ENCODE measurements at places on chromosomes 5 and 9. TPM values are rescaled to one million over a fixed set of nuclear protein-coding genes. Genes with fewer than 3 reads are reported as not detected.

DNA sequence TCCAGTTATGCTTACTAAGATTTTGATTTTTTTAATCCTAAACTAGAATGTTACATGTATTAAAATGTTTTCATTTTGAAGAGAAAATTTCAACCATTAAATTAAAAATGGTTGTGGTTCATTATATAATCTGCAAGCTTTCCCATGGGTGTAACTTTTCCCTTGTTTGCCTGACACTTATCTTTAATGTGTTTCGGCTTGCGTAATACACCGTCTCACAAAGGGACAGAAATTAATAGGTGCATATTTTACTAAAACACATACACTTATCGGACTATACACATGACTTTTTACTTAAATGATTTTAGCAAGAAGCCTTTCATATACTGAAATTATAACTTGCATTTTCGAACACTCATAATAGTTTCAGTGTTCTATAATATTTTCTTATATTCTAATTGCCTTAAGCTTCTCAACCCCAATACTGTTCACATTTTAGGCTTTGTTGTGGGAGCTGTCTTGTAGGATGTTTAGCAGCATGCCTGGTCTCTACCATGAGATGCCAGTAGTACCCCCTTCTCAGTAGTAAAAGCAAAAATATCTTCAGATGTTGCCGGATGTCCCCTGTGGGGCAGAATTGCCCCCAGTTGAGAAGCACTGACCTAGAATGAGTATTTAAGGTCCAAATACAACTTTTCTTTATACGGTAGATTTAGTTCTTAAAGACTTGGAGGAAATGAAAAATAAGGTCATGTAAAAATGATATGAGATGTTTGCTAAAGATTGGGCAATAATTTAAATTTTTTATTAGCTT lies 28.6 kb downstream of the UGCG start:
- H3K36me3 ChIP-seq = peaks cover 20% of the 10 kb centered on the region
- H3K27me3 ChIP-seq = no peaks in the 10 kb centered on the region
- H3K4me3 ChIP-seq = no peak overlapping the region
- no peak overlapping the region for H3K27ac ChIP-seq

DNA sequence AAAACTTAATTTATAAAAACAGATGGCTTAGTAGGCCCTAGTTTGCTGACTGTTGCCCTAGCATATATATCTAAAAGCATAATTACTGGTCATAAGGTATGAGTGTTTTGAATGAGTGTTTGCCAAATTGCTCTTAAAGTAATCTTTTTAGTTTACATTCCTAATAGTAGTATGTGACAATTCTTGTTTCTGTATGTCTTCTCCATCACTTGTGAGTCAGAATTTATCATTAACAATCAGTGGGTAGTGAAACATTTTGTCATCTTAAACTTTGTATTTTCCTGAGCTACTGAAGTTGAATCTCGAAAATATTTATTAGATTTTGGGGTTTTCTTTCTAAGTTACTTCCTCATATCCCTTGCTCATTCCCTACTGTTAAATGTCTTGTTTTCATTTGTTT lies 49.6 kb downstream of the APC start:
- H3K36me3 ChIP-seq = no peaks in the 10 kb centered on the region
- no peaks in the 10 kb centered on the region for H3K4me1 ChIP-seq
- DNase-seq = no peak
- H3K27me3 ChIP-seq = no peaks in the 10 kb centered on the region
- no peak overlapping the region for H3K4me3 ChIP-seq
- no peak overlapping the region for H3K27ac ChIP-seq

DNA sequence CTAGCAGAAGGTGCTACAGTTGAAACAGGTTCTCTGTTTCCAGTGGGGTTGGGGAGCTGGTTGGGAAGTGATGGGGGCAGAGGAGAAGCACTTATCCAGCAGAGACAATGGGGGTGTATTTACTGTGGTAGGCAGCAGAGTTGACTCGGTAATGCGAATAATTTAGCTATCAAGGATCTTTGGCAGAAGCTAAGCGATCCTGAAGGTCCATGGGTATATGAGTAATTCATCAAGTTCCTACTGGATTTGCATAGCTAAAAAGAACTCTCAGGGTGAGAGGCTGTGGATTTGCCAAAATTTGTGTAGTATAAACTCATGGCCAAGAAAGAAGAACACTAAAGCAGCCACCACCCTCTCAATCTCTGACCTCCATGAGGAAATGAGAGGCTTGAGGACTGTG lies 61.2 kb upstream of the EGFLAM start:
- no peak overlapping the region for H3K27ac ChIP-seq
- no peaks in the 10 kb centered on the region for H3K4me1 ChIP-seq
- no peak for DNase-seq
- no peaks in the 10 kb centered on the region for H3K36me3 ChIP-seq
- no peak overlapping the region for H3K4me3 ChIP-seq
- H3K27me3 ChIP-seq = peaks cover 7% of the 10 kb centered on the region

DNA sequence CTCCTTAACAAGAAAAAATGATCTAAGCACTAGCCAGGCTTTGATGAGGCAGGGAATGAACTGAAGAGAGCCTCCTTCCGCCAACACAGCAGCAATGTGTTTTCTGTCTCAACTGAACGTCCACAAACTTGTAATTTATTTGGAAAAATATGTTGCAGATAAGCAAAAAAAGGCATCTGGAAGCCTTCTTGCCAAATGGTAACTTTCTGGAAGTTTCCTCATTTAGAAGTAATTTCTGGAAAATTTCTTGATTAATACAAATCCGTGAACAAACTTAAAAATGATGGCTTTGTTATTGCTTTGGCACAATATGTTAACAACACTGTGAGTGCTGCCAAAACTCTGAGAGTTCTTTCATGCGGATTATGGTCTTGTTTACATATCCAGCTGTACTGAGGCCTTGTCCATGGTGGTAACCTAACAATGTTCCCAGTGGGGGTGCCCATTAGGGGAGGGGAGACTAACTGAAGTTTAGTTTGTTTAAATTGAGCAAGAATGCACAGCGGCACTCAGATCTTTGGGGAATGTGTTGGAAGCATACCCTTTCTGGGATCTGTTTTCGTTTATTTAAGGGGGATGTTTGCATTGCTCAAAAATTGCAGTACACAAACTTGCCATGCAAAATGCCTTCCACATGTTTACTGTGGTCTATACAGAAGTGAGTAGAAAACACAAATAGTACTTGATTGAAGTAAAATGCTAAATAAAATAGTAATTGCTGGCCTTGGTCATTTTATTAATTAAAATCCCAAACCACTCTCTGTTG lies 334.7 kb downstream of the NR2F1-AS1 start:
- no peak overlapping the region for H3K4me3 ChIP-seq
- H3K4me1 ChIP-seq = peaks cover 22% of the 10 kb centered on the region
- DNase-seq = no peak
- H3K27me3 ChIP-seq = no peaks in the 10 kb centered on the region
- peak overlapping the region; percentile 55 for H3K27ac ChIP-seq

DNA sequence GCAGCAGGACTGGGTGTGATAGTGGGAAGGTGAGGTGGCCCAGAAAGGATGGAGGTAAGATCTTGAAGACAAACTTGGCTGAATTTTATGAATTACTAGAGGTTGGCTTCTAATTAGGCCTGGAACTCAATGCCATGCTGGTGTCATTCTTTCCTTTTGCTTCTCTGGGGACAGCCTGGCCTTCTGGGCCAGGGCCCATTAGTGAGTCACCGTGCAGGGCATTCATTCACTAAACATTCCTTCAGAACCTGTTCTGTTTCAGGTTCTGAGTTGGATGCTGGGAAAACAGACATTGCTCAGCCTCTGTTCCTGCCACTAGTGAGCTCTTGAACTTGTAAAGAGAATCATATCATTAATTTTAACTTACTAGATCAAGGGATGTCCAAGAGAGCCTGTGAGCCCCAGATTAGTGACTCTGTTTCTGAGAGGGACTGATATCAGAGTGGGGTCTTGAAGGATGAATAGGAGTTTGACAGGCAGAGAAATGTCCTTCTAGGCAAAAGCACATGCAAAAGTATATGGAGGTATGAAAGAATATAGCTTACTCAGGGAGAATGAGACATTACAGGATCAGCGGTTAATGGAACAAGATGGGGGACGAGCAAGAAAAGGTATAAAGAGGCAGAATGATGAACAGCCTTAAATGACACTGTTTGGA lies 66.5 kb downstream of the LHX2 start:
- H3K27ac ChIP-seq = peak overlapping the region; percentile 21
- no peaks in the 10 kb centered on the region for H3K27me3 ChIP-seq
- peaks cover 46% of the 10 kb centered on the region for H3K4me1 ChIP-seq
- no peaks in the 10 kb centered on the region for H3K36me3 ChIP-seq
- peak; percentile 44 for DNase-seq

- H3K36me3 ChIP-seq = no peaks in the 10 kb centered on the region
- no peaks in the 10 kb centered on the region for H3K27me3 ChIP-seq
- DNase-seq = no peak
Observed at GRCh38 chr9:110287289-110287680, 31.0 kb upstream of the TXN start.

- H3K27me3 ChIP-seq = no peaks in the 10 kb centered on the region
- H3K27ac ChIP-seq = no peak overlapping the region
- no peak overlapping the region for H3K4me3 ChIP-seq
- no peaks in the 10 kb centered on the region for H3K36me3 ChIP-seq
- peak; percentile 38 for DNase-seq
Observed at GRCh38 chr5:83608122-83608521, 112.5 kb downstream of the HAPLN1 start.

GRCh38 chr5:167671176-167671575 lies 620.3 kb upstream of the WWC1 start:
- no peak overlapping the region for H3K27ac ChIP-seq
- H3K36me3 ChIP-seq = no peaks in the 10 kb centered on the region
- H3K4me3 ChIP-seq = no peak overlapping the region
- no peak for DNase-seq
- H3K4me1 ChIP-seq = no peaks in the 10 kb centered on the region

DNA sequence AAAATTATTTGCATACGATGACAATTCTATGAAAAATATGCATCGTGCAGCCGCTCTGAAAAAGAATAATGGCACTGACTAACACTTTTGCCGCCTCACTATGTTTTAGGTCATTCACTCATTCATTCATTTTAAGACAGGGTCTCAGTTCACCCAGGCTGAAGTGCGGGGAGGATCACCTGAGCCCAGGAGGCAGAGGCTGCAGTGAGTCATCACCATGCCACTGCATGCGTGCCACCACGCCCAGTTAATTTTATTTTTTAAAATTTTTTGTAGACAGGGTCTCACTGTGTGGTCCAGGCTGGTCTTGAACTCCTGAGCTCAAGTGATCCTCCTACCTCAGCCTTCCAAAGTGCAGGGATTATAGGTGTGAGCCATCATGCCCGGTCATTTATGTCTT lies 37.0 kb downstream of the RAPGEF1 start:
- no peak for DNase-seq
- H3K27ac ChIP-seq = no peak overlapping the region
- peaks cover 29% of the 10 kb centered on the region for H3K4me1 ChIP-seq

GRCh38 chr9:125784286-125785049 lies 37.3 kb downstream of the PBX3 start:
- no peak overlapping the region for H3K4me3 ChIP-seq
- no peaks in the 10 kb centered on the region for H3K4me1 ChIP-seq
- DNase-seq = no peak
- H3K27me3 ChIP-seq = no peaks in the 10 kb centered on the region

- DNase-seq = no peak
- H3K4me3 ChIP-seq = no peak overlapping the region
- H3K4me1 ChIP-seq = no peaks in the 10 kb centered on the region
Observed at GRCh38 chr5:16983022-16983639, 47.0 kb upstream of the MYO10 start.

SPINK5 gene
- not detected for total RNA-seq

DNA sequence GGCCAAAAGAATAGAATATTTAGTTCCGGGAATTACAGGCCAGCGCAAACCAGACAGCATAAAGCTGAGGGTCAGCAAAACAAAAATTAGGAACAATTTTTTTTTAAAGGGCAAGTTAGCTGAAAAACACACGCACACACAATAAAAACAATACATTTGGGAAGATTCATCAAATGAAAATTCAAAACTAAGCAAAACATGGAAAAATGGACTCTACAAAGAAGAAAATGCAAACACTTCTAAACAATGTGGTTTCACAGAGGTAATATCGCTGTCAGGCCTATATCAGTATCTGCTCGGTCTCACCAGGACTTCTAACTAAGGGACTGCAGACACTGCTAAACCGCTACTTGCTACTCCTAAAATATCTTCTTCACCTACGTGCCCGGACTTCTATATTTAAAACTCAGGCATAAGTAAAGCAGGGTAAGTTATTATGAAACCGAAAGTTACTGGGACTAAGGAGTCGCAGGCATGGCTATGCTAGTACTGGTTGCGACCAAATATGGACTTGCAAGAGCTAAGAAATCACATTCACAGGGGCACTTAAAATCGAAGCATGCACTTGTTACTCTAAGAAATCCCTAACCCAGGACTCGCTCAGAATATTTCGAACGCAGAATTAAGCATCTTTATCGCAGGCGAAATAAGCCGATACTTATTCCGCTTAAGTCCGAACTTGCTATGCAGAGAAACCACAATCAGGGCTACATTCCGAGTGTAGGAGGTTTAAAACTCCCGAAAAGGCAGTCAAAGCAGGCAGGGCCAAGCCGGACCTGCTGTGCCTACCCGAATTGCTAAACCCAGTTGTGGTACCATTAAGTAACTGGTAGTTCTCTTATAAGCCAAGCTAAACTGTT lies 2.3 kb downstream of the ANXA2R start:
- no peaks in the 10 kb centered on the region for H3K36me3 ChIP-seq
- H3K27ac ChIP-seq = no peak overlapping the region
- DNase-seq = no peak

All from HCT116 (cell line).